ENCODE measurements at places on chromosomes 5 and 9.

GRCh38 chr5:912280-913091 is 19.8 kb downstream of the TRIP13 start:
- peak; percentile 98 for DNase-seq

GRCh38 chr9:87869082-87869481 is 13.6 kb upstream of the SPATA31E1 start:
- DNase-seq, result no peak

DNA sequence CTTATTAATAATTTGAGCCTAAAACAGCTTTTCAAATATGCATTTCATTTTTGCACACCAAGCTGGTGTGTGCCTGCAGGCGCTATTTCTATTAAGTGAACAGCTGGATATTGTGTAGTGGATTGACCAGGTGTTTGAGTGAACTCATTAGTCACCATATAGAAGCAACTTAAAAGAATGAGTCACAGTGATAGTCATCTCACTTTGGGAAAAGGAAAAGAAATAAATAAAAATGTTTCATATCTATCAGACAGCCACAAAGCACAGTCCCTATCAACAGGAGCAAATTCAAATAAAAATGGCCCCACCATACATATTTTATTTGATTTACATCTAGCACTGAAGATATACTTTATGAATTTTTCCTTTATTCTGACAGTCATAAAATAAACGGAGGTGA is 456.5 kb upstream of the CDH9 start:
- no peak for DNase-seq

- peak; percentile 69 for DNase-seq
These were observed 63.4 kb downstream of the AUH start for GRCh38 chr9:91298311-91298710.

- peak; percentile 74 for DNase-seq
These were observed 83.0 kb upstream of the RANBP6 start for GRCh38 chr9:6098431-6098830.

DNA sequence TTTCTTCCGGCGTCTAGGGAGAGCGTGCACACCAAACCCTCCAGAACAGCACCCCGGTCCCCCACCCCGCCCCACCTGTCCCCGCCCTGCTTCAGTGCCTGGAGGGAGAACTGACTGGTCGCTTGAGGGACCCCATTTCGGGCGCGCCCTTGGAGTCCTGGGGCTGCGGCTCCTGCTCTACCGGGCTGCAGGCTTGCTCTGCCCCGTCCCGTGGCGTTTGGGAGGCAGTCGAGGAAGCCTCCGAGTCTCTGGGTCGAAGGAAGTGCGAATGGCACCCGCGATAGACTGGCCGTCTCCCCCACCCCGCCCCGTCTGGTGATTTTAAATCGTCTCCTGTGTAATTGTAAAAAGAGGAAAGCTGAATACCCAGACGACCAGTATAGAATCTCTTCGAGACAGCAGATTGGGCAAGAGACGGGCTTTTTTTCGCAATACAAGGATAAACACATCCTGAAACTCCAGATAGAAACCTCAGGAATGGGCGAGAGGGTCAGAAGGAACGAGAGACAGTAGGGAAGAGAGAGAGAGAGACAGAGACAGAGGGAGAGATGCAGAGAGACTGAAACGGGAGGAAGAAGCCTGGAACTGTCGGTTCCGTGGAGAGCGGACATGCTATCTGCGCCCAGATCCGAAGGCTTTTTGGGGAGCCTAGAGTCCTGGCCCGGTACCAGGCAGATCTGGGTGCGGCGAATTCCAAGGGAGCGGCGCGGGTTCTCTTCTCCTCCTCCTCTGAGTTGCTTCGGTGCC is 9.9 kb downstream of the PRDM6 start:
- DNase-seq, result peak; percentile 94

GRCh38 chr5:60687927-60688720 is 11.8 kb downstream of the DEPDC1B start:
- no peak for DNase-seq

- DNase-seq, result no peak
These were observed 214.6 kb downstream of the GABRG2 start for GRCh38 chr5:162282191-162282590.

- DNase-seq, result no peak
These were observed 189.2 kb downstream of the TARS1 start for GRCh38 chr5:33629999-33630398.

- DNase-seq, result no peak
These were observed 26.3 kb downstream of the REEP5 start for GRCh38 chr5:112895682-112896081.

DNA sequence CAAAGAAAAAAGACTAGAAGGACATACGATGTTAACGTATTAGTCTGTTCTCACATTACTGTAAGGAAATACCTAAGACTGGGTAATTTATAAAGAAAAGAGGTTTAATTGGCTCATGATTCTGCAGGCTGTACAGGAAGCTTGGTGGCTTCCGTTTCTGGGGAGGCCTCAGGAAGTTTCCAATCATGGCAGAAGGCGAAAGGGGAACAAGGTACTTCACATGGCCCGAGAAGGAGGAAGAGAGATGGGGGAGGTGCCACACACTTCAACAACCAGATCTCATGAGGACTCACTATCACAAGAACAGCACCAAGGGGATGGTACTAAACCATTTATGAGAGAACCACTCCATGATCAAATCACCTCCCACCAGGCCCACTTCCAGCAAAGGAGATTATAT is 110.1 kb downstream of the CARTPT start:
- DNase-seq, result no peak

GRCh38 chr5:173557123-173557903 is 59.1 kb downstream of the BOD1 start:
- DNase-seq, result no peak

DNA sequence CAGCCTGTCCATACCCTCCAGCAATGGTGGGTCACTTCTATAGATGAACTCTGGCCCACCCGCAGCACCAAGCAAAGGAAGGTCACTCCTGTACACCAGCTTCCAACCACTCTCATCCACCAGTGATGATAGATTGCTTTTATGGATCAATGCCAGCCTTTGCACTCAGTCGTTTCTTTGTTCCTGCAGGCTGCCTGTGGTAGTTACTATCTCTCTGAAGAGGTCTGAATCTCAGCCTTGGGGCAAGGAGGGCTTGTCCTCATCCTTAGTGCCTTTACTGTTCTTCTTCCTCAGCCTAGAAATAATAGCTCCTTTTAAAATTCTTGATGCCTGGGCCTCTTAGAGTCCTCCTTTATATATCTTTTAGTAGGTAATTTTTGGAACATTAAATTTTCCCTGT is 100.8 kb downstream of the TMC1 start:
- DNase-seq, result no peak

GRCh38 chr5:141714542-141715310 is 32.7 kb upstream of the ARAP3 start:
- DNase-seq, result no peak

DNA sequence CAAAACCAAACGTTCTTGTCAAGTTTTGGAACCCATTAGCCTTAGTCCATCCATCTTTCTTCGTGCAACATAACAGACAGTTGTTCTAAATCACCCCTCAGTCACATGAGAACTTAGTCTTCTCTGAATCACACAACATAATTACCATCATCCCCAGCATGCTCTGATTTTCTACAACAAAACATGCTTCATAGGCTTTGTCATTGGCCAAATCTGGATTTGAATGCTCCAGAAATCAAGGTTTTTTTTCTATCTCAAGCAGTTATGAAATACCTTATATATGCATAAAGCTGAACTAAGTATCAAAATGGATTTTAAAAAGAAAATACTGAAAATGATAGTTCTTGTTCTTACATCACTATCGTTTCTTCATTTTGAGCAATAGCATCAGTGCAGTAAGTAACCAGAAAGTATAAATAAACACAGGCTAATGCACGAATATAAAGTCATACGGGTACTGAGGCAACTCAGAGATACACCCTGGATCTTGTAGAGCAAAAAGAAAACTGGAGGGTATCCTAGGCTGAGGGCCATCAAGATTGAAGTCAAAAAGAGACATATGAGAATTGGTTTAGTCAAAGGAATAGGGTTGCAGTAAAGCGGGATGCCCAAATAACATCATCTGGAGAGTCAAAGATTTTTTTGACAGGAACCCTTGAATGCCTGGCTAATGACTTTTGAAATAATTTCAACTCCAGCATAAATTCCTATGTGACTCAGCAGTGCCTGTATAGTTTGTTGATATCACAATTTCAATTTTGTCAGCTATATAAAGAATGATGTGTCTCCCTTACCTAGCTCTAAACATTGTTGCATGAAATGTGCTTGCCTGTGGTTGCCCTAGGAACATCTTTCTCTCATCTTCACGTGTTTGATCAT is 164.7 kb downstream of the ADAMTSL1 start:
- DNase-seq, result peak; percentile 11

DNA sequence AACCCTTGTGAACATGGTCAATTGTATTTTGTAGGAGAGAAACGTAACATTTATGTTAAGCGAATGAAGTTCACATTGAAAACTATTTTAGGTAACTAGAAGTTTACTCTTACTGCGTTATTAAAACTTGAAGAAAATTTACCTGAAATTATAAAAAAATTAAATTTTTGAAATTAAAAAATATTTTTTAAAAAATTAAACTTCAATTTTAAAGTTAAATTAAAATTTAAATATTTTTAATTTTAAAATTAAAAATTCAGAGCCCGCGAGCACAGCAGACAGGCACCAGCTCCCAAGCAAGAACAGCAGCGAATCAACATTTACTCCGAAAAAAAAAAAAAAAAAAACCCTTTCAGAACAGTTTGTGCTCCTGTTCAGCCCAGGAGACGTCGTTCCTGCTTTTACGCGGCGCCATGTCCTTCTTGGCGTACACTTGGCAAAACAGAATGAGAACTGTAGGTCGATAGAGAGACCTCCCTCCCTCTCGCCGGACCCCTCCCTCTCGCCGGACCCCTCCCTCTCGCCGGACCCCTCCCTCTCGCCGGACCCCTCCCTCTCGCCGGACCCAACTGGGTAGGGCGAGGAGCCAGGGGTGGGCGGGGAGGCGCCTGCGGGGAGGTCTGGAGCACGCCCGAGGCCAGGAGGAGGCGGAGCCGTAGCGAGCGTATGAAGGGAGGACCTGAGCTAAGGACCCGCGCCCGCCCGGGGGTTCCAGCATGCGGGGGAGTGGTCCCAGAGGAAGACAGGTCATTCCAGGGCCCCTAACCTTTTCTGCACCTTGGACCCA is 235.8 kb downstream of the ROR2 start:
- DNase-seq, result peak; percentile 88

GRCh38 chr5:98568336-98568735 is 205.1 kb upstream of the RGMB start:
- DNase-seq, result no peak

DNA sequence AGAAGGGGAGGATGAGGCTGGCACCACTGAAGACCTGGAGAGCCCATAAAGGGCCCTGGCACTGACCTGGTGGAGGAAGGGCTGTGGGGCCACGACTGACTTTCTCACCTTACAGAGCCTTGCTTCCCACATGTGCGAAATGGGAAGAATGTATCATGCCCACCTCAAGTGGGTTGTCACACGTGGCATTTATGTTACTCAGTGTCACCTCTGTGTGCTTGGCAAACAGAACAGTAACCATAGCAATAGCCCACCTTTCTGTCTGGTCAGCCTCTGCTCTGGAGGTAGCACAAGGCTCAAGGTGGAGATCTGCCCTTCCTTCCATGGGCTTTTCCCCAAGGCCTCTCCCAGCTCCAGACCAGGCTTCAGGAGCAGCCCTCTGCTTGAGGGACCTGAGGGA is 16.7 kb downstream of the TCF7 start:
- peak; percentile 69 for DNase-seq

DNA sequence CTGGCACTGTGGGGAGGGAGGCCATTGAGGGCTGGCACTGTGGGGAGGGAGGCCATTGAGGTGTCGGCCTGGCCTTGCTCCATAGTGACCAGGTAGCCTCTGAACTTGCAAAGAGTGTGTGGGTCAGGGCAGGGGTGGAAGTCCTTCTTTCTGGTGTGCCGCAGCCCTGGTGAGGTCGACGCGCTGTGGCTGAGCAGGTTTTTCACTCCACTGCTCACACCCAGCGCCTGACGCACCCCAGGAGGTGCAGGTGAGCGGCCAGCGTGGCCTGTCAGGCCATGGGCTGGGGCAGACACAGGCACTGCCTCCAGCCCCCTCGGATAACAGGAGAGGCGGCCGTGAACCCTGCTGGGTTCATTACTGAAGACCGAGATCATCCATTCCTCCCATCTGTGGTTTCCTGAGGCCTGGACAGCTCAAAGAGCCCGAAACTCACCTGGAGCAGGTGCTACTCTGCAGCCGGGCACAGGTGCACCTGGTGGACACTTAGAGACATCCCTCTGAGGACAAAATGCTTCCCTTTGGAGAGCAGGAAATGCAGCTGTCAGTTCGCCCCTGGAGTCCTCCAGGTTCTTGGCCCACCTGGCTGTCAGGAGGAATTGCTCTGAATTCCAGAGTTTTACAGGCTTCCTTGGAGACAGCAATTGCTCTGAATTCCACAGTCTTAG is 32.4 kb downstream of the LHX3 start:
- DNase-seq, result no peak

- DNase-seq, result no peak
These were observed 32.2 kb downstream of the GCNT4 start for GRCh38 chr5:75020016-75020656.

DNA sequence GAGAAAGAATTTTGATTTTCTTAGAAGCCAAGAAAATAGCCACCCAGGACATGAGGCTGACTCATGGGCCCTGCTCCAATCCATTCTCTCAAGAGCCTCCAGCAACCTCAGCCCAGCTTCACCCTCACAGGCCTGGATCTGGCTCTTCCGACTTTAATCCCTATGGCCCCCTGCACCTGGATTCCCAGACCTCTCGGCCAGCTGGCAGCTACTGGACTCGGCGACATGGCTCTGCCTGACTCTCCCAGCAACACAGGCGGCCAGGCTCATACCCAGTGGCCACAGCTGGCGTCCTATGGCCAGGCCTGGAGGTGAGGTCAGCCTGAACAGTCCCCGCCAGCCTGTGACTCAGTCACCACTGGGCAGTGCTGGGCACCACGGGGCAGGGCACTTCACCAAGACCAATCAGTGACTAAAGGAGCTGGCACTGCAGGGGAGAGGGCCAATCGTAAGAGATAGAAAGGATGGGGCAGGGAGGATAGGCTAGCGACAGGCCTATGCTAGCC is 6.2 kb upstream of the PDLIM4 start:
- DNase-seq, result peak; percentile 94

- peak; percentile 93 for DNase-seq
These were observed at the start of gene S1PR3 for GRCh38 chr9:88991066-88992034. Gene S1PR3 (plus strand): TSS chr9:88991468. CDS start chr9:89001201, 9,733 bp downstream.

DNA sequence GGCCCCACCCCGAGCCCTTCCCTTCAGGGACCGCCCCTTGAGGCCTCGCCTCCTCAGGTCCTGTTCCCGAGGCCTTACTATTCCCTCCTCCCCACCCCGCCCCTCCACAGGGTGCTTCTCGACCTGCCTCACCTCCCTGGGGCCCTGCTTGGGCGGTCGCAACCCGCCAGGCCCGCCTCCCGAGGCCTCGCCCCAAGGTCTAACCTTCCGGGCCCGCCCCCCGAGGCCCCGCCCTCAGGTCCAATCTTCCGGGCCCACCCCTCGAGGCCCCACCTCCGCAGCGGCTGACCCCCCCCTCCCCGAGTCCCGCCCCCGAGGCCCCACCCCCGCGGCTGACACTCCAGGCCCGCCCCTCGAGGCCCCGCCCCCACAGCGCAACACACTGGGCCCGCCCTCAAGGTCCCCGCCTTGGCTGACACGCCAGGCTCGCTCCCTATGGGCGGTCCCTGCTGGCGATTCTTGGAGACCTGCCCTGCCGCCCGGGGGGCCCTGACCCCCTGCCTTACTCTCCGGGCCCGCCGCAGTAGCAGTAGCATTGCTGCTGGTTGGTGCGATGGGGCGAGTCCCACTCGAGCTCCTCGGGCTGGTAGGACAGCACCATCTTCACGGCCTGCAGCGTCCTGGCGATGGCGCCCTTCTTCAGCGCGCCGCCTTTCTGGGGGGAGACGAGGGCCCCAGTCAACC is 8.2 kb downstream of the PHF19 start:
- DNase-seq, result peak; percentile 99

GRCh38 chr9:79492092-79493009 is 79.4 kb upstream of the TLE4 start:
- DNase-seq, result no peak

- DNase-seq, result no peak
These were observed 138.1 kb downstream of the YIPF5 start for GRCh38 chr5:144032375-144032774.

Data from osteoblast (primary cell).